Stimulated activated CD4-positive, alpha-beta T cell treated with anti-CD3 and anti-CD28 coated beads, Interleukin-4, amount 100 ng/mL, for 48 hours (primary cell): ENCODE measurements at places on chromosomes 4 and X.

GRCh38 chr4:57061395-57061794, 48.8 kb downstream of the IGFBP7 start:
- DNase-seq = no peak

- DNase-seq = no peak
These were observed 209.8 kb downstream of the MGST2 start for GRCh38 chr4:139875411-139875825.

- no peak for DNase-seq
These were observed 2.7 kb upstream of the MGARP start for GRCh38 chr4:139282721-139283075.

- DNase-seq = no peak
These were observed 79.2 kb upstream of the CLCN4 start for GRCh38 chrX:10077425-10078188.

GRCh38 chr4:52684896-52685295, 25.8 kb upstream of the USP46 start:
- DNase-seq = no peak

DNA sequence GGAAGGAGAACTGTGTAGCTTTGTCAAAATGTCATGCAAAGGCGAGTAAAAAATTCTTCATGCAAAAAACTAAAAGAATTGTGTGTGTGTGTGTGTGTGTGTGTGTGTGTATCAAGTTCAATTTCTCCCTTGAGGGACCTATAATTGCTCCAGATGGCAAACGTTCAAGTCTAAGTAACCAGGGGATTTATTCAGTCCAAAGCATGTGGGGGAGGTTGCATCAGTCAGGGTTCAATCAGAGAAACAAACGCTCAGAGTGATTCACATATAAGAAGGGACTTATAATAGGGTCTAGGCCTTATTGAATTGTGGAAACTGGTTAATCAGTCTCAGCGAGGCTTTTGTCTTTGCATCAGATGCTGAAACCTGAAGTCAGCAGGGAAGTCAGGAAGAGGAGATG, 5.0 kb downstream of the DCAF8L1 start:
- DNase-seq = no peak

GRCh38 chr4:1255151-1255550, 6.2 kb upstream of the CTBP1 start:
- DNase-seq = no peak

- DNase-seq = no peak
These were observed 153.4 kb downstream of the FSTL5 start for GRCh38 chr4:162010362-162010761.

GRCh38 chr4:52016981-52017380, 3.2 kb downstream of the LRRC66 start:
- DNase-seq = no peak

GRCh38 chrX:16586377-16587112, 63.4 kb upstream of the S100G start:
- DNase-seq = no peak

GRCh38 chrX:24026432-24026831, 554 bp downstream of the KLHL15 start:
- no peak for DNase-seq

- no peak for DNase-seq
These were observed 233.0 kb downstream of the PCDH18 start for GRCh38 chr4:137299281-137299680.

DNA sequence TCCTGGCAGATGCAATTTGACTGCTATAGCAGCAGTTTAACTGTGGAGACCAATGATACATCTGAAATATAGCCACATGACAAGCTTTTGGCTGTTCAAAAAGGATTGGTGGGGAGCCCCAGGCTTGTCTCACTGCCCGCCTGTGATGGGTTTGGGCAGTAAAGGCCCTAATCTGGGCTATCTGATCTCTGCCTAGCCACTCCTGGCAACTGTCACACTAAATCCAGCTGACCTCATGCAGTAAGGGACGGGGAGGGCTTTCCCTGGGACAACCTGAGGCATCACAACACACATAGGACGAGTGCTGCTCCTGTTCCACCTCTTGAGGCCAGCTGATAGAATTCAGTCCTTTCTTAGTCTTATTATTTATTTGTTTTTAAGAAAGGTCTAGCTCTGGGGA, 56.2 kb downstream of the CCDC158 start:
- no peak for DNase-seq

DNA sequence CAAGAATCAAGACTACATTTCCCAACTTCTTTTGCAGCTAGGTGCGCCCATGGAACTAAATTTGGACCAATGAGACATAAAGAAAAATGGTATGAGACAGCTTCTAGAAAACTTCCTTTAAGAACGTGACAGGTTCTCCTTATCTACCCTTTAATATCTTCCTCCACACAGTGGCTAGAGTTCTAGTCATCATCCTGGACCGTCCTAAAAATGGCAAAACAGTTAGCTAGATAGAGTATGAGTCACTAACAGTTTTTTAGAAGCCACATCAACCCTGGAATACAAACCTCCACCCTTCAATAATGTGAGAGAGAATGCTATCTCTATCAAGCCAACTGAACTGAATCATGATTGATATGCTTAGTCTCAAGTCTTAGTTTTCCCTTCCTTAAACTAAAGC, 267.9 kb upstream of the SLC7A11 start:
- no peak for DNase-seq

DNA sequence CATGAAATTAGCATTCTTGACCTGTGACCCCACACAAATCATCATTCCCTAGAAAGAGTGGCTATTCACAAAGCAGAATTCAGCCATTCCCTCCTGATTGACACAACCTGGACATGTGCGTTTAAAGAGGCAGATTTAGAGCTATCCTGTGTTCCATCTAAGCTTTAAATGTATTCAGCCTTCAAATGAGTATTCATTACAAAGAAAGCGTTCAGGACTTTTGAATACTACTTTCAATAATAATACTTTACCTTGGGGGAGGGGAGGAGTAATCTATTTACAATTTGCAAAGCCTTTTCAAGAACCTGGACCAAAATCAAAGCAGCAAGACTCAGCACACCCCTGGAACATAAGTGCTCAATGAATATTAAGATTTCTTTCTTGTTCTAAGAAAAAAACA, 22.5 kb upstream of the GPC4 start:
- DNase-seq = no peak

DNA sequence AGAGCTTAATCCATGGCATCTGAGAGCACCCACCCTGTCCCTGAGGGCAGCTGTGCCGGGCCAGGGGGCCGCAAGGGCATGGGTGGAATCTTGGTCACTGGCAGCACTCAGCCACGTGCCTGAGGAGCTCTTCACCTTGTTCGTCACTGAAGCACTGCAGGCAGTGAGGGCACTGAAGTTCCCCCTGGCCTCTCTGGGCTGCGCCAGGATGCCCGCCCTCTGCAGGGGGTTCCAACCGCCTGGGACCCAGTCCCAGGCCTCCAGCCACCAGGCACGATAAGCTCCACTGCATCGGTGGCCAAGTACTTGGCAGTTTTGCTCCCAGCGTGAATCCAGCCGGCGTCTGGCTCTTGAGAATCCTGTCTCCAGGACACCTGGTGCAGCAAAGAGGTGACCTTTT, 96.4 kb upstream of the MED14 start:
- no peak for DNase-seq

DNA sequence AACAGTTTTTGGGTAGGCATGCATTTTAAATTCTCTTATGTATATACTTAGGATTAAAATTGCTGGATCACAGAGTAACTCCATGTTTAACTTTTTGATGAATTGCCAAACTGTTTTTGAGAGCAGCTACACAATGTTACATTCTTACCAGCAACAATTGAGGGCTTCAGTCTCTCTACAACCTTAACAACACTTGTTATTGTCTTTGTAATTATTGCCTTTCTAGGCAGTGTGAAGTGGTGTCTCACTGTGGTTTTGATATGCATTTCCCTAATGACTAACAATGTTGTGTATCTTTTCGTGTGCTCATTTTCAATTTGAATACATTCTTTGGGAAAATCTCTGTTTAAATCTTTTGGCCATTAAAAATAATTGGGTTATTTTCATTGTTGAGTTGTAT, 17.3 kb upstream of the F11 start:
- no peak for DNase-seq

GRCh38 chr4:6916587-6917460, 7.2 kb downstream of the TBC1D14 start:
- no peak for DNase-seq

- DNase-seq = no peak
These were observed 84.0 kb upstream of the IGFBP7 start for GRCh38 chr4:57194068-57194611.

- DNase-seq = no peak
These were observed 401.3 kb upstream of the BOD1L1 start for GRCh38 chr4:14028862-14029261.

DNA sequence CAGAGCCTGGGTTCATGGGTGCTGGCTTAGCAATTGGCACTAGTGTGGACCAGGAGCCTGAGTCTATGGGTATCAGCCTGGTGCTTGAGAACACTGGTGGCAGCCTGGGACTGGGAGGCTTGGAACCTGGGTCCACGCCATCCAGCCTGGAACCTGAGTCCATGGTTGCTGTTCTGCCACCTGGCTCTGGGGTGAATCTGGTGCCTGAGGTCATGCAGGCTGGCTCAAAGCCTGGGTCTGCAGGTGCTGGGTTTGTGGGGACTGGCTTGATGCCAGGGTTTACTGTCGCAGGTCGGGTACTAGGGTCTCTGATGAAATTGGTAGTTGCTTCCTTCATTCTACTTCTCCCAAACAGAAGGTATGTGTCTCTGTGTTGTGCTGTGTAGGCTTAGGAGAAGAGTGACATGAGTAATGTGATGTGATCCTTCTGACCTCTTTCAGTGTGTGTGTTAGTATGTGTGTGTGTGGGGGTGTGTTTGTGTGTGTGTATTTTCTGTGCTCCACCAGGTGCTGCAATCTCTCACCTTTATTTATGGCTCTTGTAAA, 517.0 kb upstream of the EPHA5 start:
- no peak for DNase-seq

DNA sequence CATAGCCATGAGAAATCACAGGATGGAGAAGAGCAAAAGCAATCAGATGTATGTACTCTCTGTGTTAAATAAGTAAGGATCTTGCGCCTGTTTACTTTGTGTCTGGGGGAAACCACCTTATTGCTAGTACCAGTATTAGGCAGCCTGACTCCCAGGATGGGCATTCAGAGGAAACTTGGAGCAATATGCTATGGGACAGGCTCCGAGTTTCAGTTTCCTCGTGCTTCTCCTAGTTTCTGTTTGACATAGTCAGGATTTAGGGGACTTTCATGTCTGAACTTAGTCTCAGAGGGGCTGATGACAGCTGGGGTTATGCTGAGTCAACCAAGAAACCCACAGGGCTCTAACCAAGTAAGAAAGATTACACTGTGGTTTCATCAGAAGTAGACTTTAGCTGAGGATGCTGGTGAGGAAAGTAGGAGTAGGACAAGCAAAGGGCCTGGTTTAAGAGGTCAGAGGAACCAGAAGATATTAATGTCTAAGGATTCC, 13.5 kb downstream of the NSUN7 start:
- DNase-seq = no peak

DNA sequence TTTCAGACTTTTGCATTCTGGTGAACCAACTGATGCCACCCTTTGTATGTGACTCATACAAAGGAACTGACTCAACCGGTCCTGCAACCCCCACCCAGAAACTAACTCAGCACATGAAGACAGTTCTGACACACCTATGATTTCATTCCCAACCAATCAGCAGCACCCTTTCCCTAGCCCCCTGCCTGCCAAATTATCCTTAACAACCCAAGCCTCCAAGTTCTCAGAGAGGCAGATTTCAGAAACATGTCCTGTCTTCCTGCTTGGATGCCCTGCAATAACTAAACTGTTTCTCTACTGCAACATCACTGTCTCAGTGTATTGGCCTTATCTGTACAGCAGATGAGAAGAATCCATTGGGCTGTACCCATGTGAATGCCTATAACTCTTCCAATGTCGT, 284.7 kb downstream of the CAMK2D start:
- DNase-seq = peak; percentile 33

DNA sequence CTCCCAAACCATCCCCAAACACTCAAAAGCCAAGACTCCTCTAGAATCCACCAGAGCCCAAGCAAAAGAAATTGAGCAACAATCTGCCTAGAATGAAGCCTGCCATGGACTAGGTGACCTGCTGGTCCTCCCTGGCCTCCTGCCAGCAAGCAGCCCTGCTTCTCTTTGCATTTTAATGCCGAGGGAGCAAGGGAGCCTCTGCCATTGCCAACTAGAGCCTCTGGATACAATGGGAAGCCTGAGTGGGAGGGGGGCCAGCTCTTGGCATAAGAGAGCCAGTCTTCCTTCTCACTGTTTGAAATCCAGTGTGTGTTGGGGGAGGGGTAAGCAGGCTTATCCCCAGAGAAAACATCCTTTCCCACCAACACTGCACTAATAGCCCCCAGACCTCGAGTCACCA, 1.5 kb upstream of the GDPD2 start:
- DNase-seq = no peak

DNA sequence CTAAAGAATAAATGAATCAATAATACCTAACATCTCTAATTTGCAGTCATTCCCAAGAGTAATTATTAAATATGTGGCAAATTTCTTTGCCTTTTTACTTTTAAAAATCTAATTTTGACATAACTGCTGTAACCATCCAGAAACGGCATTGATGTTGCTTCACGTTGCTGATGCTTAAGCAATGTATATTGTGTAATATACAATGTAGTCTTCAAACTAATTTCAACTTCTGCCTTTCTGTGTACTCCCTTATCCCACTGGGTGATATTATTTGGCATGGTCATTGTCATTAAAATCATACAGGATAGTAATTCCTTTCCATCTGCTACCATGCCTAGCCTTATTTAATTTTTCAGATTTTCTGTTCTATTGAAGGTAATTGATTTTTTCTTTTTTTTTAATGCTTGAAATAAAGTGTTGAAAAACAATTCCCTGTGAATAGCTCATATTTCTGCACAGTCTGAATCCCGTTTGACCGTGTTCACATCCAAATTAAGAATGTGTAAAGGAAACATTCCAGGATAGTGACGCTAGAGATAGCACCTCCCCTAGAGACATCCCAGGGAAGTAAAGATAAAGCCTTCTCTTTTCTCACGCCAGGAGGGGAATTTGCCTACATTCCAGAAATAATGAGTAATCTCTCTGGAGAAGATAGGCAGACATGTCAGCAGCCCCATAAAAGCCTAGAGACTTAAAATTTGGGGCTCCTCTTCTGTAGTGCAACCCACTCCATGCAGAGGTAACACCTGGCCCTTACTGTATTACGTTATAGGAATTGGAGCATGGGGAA, 8.6 kb downstream of the FAM200B start:
- no peak for DNase-seq
